ENCODE measurements at places on chromosomes 11 and 22.

- no peak for DNase-seq
Observed at GRCh38 chr11:96842731-96843130, 452.9 kb downstream of the JRKL start.

DNA sequence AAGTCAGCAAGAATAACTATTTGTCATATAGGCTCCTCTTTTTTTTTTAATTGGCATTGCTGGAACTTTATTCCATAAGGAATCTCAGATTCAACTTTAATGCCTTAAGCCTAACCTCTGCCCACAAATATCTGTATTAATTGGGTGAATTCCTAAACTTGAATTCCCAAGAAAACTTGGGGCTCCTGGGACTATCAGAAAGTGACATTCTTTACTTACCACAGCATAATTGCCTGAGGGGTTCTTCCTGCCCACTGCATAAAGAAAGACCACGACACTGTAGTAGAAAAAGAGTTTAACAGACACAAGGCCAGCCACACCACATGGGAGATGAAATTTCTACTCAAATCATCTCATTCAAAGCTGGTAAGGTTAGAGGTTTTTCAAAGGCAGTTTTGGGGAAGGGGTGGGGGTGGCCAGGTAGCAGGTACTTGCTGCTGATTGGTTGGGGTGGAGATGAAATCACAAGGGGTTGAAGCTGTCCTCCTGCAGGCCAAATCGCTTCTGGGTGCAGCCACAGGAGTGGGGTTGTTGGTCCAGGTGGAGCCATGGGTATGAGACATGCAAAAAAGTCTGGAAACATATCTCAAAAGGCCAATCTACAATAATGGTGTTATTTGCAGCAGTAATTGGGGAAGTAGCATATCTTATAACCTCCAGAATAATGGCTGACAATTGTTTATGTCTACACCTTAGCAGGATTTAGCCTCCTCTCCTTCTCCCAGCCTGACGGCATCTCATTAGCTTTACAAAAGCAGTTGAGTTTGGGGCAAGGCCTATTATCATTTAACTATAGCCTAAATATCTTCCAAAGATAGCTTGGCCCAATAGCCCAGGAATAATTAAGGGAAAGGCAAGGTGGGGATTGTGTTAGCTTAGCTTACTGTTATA lies 4.8 kb upstream of the NLRP10 start:
- no peak for DNase-seq

DNA sequence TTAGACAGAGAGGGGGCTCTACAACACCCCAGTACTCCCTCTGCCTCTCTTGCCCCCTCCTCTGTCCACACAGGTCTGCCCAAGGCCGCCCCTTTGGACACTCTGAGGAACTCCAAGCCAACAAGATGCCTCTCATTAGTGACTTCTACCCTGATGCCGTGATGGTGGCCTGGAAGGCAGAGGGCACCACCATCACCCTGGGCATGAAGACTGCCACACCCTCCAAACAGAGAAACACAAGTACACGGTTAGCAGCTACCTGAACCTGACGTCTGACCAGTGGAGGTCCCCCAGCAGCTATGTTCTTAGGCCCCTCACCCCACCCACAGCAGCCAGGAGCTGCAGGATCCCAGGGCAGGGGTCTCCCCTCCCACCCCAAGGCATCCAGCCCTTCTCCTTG lies 125.1 kb downstream of the MED15 start:
- DNase-seq, result no peak

DNA sequence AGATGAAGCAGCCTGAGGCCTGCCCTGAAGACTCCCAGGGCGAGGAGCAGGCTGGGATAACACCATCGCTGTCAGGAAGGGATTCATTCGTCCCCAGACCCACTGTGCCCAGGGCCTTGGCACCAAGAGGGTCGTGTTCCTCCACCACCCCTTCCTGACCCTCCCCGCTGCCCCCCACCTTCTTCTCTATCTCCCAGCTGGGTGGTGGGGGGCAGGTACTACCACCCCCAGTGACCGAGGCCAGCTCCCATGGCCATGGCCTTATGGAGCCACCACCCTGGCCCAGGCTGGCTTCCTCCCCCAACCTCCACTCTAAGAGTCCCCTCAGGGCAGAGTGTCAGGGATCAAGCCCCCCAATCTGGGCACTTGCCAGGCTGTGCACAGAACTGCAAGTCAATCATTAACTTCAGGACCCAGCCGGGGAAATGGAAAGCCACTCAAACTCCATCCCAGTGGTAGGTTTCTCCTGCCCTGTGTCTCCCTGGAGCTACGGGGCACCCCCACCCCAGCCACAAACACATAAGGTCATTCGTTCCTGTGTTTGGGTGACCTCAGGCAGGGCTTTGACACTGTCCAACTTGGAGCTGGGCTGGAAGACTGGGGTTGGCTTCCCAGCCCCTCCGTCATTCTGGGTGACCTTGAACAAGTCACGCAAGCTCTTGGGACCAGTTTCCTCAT lies 33.3 kb upstream of the WNT11 start:
- no peak for DNase-seq

GRCh38 chr11:76736773-76737495 lies 46.2 kb upstream of the TSKU start:
- no peak for DNase-seq

- DNase-seq, result no peak
Observed at GRCh38 chr11:68761801-68762200, 10.5 kb upstream of the TESMIN start.

DNA sequence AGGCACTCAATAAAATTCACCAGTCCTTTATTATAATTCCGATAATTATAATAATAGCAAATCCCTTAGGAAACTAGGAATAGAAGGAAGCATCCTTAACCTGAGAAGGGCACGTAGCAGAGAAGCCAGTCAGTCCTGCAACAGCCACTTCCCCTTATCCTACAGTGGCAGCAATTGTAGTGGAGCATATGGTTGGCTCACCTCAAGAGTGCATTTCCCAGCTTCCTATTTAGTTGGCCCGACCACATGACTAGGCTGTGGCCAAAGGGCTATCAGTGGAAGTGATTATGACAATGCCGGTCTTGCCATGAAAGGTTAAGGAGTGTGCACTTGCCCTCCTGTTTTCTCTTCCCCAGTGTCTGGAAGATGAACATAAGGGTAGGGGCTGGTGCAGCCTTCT lies 27.0 kb downstream of the TESMIN start:
- no peak for DNase-seq

- DNase-seq, result no peak
Observed at GRCh38 chr22:35483730-35484129, 56.9 kb upstream of the RASD2 start.

DNA sequence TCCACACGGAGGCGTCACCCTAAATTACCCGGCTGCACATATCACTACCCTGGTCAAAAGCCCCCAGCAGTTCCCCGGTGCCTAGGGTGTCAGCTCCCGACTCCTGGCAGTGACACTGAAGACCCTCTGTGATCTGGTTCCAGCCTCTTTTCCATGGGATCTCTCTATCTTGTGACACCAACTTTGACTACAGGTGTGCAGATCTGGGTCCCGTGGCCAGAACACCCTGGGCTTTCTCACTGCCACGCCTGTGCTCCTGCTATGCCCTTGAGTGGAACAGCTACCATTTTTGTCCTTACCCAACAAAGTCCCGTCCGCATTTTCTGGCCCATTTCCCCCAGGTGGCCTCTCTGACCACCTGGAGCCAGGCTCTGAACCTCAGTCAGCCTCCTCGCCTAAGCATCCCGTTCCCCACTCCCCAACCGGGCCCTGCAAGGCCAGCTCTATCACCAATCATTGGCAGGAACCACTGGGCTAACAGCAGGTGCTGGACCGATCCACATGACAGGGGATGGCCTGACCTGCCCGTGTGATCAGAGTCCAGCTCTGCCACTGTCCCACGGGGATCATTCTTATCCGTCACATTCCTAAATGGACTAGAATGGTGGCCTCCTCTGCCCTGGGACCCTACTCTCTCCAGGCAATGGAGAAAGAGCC lies 20.7 kb upstream of the CBX7 start:
- DNase-seq, result no peak

DNA sequence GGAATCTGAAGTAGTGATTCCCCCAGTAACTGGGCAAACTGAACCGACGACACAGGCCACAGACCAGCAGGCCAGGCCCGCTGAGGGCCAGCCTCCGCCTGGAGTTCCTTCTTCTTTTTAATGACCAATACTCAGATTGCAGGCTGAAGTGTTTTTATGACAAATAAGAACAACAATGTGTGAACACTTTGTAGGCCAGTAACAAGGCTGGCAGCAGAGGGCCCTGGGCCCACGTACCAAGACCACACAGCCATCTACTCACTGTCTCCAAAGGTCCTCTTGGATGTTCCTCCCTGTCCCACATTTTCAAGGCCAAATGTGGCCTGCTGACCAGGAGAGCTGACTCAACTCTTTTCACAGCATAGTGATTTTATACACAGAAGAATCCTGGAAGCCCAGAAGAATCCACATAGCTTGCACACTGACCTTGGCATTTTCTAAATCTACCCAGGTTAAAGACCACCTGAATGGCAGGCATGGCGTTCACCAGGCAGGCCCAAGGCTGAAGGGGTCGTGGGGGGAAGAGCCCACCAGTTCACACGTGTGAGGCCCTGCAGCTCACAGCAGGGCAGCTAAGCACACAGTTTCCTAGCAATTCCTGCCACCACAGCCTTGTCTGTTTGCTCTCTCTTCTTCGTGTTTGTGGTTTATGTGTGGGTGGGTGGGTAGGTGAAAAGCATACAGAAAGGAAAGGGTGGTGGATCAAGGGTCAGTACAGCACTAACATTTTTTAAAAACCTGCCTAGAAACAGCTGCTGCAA lies 13.3 kb downstream of the SMCO4 start:
- DNase-seq, result no peak

GRCh38 chr22:19663821-19664355 lies 50.4 kb upstream of the SEPTIN5 start:
- no peak for DNase-seq

GRCh38 chr11:35190804-35191348 lies 51.9 kb downstream of the CD44 start:
- DNase-seq, result no peak

DNA sequence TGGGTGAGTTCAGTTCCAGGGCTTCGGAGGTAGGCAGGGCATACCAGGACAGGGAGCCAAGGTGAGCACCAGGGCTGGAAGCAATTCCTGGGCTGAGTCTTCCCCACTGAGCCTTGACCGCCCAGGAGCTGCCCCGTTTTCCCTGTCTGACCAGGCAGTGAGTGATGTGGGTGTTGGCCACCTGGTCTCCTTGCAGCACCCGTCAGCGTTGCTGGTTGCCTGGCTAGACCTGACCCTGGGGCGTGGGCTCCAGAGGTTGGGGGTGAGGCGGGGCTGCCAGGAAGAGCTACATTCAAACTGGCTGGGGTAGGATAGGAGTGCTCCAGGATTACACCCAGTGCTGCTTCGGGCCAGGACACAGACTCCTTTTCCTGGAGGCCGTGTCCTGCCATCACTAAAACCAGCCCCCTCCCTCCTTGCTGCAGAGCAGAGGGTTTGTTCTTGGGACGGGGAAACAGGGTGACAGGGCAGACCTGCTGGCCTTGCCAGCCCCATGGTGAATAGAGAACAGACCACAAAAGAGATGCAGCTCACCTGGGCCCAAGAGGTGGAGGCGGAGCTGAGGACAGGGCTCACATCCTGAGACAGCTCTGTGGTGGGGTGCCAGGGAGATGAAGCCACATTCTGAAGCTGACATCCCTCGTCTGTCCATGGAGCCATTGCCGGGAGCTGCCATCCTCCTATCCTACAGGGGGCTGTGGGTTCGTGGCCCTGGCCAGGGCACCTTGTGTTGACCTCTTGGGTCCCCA lies 14.2 kb downstream of the INCENP start:
- DNase-seq, result no peak

- no peak for DNase-seq
Observed at GRCh38 chr11:116733043-116733755, 39.6 kb downstream of the BUD13 start.

GRCh38 chr22:46537225-46537945 lies at the start of gene CELSR1:
CELSR1 (minus strand) TSS chr22:46537620; CDS start chr22:46537170, 450 bp downstream.
- no peak for DNase-seq

- no peak for DNase-seq
Observed at GRCh38 chr11:15761235-15761634, 595.1 kb downstream of the SOX6 start.

DNA sequence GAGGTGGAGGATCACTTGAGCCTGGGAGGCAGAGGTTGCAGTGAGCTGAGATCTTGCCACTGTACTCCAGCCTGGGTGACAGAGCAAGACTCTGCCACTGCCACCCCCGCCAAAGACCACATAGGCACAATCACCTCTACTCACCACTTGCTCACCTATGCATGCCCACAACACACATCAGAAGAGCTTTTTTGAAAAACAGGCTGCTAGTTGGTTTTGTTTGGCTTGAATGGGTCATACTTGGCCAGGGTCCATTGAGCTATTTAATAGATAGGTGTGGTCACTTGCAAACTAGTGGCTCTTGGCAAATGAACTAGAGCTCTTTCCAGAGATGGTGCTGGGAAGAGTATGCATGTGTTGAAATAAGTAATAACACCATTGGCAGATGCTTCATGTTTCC lies 80.1 kb downstream of the EMSY start:
- DNase-seq, result no peak

GRCh38 chr11:47861728-47862127 lies 13.6 kb upstream of the NUP160 start:
- DNase-seq, result no peak

- no peak for DNase-seq
Observed at GRCh38 chr11:86747801-86748200, 52.5 kb upstream of the PRSS23 start.

DNA sequence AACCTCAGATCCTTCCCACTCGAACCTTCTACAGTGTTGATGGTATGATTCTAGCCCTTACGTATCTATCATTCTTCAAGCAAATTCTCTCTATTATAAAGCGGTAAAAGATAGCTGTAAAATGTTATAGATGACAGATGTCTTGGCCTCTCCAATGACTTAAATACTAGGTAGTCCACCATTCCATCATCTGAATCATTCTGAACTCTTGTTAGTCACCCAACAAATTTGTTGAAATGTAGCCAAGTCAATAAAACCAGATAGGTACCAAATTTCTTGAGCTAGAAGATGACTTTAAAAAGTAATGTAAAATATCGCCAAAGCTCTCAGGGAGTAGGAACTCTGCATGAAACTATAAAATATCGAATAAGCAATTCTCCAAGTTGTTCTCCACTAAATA lies 32.6 kb upstream of the PICALM start:
- no peak for DNase-seq

DNA sequence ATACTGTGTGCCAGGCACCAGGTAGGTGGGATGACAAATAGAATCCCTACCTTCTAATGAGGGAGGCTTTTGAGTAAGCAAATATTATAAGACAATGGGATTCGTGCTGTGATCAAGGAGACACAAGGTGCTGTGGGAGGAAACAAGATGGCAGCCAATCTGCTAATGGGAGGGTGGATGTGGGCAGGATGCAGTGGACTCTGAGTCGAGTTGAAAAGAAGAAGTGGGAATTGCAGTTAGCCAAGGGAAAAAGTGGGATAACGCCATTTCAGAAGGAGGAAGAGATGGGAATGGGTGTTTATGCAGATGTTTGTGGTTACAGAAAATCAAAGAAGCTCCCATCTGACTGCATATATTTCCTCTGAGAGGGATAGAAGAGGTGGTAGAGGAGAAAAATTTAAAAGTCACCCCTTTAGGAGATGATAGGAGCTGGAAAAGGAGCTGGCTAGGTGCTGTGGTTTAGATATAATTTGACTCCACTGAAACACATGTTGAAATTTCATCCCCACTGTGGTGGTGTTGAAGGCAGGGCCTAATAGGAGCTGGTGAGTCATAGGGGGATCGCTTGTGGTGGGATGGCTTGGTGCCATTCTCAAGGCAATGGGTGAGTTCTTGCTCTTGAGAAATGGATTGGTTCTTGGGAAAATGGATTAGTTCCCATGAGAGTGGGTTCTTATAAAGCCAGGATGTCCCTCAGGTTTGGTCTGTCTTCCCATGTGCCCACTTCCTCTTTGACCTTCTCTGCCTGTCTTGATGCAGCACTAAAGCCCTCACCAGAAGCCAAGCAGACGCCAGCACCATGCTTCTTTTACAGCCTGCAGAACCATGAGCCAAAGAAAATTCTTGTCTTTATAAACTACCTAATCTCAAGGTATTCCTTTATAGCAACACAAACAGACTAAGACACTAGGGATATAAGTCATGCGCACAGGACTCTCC lies 30.0 kb upstream of the POU2AF1 start:
- no peak for DNase-seq
